Activated gamma-delta T cell (primary cell): ENCODE measurements at places on chromosomes 6 and 20.

GRCh38 chr6:131231891-131232290 is 96.6 kb downstream of the AKAP7 start:
- no peak for DNase-seq

GRCh38 chr20:42961771-42962170 is 227.9 kb downstream of the PTPRT start:
- DNase-seq = no peak

DNA sequence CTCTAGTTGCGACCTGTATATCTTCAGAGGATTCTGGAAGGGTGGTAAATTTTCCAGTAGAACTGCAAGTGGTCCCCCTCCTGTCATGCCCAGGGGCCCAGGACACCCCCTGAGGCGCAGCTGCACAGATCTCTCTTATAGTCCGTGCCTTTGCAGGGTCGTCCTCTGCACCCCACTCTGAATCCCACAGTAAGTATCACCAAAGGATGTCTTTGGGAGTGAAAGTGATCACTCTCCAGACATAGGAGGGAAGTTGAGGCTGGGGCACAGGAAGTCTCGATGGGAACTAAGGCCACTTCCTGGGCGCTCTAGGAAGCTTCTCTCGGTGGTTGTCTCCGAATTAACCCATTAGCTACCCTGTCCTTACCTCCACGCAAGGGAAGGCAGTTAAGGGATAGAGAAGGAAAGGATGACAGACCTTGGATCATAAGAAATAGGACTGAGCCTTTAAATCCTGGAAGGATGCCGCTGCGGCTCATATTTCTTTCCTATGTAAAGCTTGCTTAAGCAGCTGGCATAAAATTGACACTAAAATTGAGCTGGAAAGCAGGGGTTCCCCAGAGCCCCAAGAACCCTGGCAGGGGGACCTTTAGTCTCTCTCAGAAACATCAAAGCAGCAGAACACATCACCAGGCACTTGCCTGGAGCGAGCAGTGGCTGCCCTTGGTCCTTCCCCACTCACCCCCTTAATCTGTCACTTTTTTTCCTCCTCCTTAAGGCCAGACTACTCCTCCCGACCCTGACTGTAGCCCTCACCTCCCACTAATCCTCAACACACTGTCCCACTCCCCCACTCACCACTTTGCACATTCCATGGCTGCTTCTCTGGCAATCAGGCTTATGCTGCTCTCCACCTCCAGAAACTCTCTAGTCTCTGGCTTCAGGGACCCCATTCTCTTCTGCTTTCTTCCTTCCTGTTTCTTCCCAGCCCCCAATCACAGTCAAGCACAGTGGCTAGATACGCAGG is at the start of gene ZKSCAN4:
Gene ZKSCAN4 (minus strand): TSS at position 261 of the 967 bp plus-strand sequence. CDS start 289 bp downstream, outside the sequence.
- no peak for DNase-seq

- no peak for DNase-seq
These were observed 125.0 kb upstream of the BACH2 start for GRCh38 chr6:90421666-90422065.

GRCh38 chr20:17759449-17759848 is 59.7 kb downstream of the BANF2 start:
- no peak for DNase-seq

- DNase-seq = no peak
These were observed 1092.0 kb upstream of the MAP3K7 start for GRCh38 chr6:91678679-91679446.

DNA sequence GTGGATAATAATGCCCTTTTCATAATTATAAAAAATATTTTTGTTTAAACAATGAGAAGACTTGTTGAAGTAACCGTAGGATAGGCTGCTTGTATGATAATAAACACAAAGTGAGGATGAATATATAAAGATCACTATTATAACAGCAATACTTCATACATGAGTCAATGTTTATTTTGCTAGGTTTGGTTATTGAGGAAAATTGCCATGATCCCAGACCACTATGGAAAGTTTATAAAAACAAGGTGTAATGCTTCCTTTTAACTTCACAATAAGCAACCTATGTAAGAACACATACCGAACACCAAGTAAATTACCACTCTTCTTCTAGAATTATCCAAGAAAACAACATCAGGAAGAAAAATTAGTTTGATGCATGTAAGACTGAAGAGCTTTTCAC is 495.3 kb upstream of the RNF217 start:
- DNase-seq = no peak

DNA sequence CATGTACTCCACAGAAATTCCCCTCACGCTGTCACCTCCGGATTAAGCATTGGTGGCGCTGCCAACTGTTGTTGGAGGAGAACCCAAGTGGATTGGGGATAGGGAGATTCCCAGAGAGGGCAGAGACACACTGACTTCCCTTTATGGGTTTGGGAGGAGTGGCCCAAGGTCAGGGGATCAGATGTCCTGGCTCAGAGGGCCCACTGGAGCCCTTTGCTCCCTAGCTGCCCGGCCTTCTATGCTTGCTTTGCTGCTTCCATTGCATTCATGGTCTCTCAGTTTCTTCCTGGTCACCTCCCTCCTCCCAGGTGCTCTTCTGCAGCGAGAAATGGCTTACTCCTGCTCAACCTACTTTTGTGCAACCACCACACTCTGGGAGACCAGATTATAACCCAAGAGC is 14.3 kb downstream of the CUL9 start:
- DNase-seq = no peak

DNA sequence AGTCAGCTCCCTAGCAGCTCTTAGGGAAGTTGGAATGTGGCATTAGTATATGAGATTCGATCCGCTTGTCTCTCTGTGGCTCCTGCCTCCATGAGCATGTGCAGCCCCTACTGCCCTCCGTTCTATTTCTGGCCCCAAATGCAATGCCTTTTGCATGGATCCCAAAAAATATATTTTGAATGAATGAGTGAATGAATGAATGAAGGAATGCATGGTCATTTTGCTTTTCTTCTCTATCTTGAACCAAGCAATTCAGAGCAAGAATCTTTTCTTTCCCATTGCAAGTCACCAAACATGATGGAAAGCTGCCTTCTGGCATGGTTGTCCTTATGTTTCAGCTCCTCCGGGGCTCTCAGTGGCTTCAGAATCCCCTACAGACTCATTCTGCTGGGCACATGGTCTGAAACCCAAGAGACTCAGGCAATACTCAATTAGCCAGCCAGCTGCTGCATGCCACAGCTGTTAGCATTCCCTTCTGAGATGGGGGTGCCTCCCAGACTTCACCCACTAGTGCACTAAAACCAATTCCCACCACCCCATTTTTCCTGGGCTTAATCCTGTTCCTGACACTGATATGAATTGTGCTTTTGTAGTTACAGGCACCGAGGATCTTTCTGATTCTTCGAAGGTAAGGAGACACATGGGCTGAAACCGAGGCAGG is 2.6 kb upstream of the IYD start:
- DNase-seq = no peak

- no peak for DNase-seq
These were observed 511.2 kb upstream of the JARID2 start for GRCh38 chr6:14734416-14735340.
